Activated T-cell treated with anti-CD3 and anti-CD28 coated beads, Interleukin-2, amount 50 U/mL, for 48 hours (primary cell): ENCODE measurements at places on chromosomes 2 and 18.

DNA sequence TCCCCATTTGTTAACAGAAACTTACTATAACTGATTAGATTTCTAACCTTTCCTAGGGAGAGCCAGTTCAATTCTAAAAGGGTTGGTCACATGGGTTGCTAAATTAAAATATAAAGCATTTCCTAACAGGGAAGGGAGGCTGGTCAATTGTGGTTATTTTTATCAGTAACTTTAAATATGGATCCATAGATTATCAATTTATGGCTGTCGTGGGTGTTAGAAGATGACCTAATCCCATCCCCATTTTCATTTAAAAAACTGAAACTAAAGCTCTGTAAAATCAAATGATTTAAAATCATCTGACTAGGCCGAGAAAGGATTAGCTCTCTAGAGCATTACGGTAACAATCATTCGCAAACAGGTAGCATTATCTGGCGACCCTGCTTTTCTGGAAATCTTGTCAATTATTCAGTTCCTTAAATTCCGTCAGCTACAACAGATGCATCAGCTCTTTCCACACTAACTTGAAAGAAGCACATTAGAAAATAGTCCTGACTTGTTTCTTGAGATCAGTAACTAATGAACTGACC is 953 bp upstream of the HNRNPA3 start:
- DNase-seq: no peak

DNA sequence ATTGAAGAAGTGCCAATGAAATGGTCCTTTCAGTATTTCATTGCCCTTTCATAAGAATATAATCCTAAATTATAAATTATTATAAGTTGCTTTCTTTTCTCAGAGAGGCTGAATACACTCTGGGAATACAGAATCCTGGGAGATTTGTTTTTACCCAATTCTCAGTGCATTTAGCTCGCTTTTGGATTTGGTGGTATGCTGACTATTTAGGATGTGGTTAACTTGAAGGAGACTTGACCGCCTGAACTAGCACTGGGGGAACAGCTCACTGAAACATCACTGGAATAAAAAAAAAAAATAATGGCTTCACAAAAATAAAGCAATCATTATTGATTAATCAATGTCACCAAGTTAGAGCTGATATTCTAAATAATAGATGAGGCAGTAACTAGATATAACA is 10.2 kb downstream of the TNFAIP6 start:
- DNase-seq: no peak

- no peak for DNase-seq
These were observed 124.9 kb downstream of the XIRP2 start for GRCh38 chr2:167013227-167013626.

DNA sequence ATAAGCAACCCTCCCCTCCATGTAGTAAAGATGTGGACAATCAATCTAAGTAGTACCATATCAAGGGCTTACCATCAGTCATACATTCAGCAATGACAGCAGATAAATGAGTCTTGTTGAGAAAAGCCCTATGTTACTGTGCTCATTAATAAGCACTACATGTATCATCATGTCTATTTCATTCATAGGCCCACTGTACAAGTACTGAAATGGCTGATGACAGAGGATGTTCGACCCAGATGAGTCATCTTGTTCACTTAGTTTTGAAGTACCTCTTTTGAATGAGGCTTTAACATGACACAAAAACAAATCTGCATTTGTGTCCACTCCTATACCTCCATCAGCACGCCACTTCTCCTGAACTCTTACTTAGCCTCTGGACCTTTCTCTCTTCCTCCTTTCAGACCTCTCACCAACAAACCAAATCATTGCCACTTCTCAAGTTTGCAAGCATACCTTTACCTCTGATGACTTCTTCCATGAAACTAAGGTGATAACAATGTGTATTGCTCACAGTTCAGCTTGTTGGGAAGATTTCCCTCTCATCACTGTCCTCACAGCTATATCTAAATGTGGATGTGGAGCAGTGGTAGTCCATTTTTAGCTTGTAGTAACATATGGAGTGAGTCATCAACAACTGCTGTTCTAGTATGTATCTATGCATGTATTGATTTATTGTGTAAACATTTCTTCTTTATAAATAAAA is 921.0 kb upstream of the SLC39A10 start:
- no peak for DNase-seq

GRCh38 chr18:47754311-47755101 is 176.0 kb downstream of the SMAD2 start:
- DNase-seq: peak; percentile 79

DNA sequence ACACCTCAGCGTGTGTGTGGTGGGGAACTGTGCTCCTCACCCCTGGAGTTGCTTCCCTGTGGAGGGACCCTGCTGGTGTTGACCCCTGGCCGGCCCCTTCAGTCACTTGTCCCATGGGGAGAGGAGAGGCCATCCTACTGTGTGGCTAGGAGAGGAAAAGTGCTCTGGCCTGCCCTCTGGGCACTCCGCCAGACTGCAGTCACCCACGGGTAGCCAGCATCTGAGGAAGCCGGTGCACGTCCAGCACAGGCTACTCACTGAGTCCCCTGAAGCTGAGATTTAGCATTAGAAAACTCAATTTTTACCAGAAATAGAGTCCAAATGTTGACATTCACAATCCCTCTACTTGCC is 211.5 kb upstream of the RAB6C start:
- DNase-seq: no peak

DNA sequence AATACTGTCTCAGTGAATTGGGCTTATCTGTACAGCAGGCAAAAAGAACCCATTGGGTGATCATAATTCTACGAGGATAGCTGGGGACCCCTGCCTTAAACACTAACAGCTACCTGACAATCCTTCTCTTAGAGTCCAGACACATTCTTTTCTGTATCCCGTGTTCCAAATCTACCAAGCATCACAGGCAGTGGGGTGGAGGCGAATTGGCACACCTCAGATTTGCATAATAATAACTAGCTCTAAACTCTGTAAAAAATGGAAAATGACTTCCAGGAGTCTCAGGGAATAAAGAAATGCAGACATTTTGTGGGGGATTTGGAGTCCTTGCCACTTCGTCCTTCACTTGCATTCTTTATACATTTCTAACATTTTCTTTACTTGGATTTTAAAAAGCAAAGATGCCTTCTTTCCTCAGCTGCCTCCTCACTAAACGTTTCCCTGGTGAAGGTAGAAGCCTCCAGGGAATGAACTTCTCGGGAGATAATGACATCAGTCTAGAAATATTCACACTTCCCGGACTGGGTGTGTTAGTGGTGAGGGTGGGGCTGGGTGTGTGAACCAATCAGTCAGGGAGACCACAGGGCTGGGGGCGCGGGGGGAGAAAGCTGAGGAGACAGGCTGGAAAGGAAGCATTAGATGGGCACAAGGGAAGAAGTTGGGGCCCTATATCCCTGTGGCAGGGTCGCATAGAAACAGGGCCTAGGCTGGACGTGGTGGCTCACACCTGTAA is 59.1 kb upstream of the BOD1L2 start:
- no peak for DNase-seq
